ENCODE measurements at places on chromosomes 13 and 19. TPM values are rescaled to one million over a fixed set of nuclear protein-coding genes. Genes with fewer than 3 reads are reported as not detected.

GRCh38 chr19:5612891-5613865, 9.4 kb downstream of the SAFB2 start:
- no peak for DNase-seq

DNA sequence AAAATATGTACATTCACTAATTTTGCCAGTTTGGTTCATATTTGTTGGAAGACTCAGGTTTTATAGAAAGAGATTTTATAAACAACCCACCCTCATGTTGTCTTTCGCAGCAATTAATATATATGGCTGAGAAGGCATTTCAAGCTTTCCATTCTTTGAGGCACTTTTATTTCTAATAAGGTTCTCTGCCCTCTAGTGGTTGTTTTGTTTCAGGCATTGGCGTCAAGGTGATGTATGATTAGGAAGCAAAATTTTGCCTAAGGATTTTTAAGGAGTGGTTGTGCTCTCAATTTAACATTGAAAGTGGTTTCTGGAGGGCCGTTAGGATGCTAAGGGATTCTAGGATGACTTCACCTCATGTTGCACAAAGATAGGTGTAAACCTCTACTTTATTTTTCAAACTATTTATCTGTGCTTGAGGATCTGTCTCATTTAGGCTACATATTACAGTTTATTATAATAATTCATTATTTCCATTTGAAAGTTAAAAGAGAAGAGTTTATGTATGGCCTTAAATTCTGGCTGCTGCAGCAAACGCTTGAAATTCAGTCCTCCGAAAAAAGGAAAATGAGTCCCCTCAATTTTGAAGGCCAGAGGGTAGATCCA, 35.9 kb downstream of the OXGR1 start:
- DNase-seq: no peak

DNA sequence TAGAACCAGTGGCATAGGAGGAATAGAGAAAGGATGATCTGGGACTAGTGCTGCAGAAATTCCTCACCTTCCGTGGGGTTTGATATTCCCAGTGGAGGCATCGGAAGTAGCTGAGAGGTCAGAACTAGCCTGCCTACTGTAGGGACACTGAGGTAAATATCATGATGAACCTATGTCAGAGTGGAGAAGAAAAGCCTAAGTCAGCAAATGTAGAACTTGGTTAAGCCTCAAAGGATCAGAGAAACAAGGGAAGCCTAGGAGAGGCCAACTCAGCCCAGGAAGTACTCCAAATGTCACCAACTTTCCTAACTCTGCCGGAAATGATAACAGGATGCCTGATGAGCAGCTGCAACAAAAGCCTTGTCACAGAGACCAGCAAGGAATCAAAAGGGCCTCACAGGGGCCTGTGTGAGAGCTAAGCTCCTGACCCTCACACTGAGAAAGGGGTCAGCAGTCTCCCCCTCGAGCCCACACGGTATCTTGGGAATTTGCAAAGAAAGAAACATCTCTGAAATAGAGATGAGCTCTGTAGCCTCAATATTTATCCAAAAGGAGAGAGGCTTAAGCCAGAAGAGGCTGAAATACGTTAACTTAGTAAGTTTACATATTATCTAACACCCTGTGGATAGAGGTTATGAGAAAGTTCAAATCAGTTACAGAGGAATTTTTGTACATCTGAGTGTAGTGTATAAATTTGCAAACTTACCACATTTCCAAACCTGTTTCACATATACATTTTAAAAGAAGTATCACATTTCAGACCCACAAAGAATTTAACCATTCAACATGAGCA, 1064.3 kb downstream of the DIAPH3 start:
- no peak for DNase-seq

Gene URAD
- not detected for total RNA-seq

DNA sequence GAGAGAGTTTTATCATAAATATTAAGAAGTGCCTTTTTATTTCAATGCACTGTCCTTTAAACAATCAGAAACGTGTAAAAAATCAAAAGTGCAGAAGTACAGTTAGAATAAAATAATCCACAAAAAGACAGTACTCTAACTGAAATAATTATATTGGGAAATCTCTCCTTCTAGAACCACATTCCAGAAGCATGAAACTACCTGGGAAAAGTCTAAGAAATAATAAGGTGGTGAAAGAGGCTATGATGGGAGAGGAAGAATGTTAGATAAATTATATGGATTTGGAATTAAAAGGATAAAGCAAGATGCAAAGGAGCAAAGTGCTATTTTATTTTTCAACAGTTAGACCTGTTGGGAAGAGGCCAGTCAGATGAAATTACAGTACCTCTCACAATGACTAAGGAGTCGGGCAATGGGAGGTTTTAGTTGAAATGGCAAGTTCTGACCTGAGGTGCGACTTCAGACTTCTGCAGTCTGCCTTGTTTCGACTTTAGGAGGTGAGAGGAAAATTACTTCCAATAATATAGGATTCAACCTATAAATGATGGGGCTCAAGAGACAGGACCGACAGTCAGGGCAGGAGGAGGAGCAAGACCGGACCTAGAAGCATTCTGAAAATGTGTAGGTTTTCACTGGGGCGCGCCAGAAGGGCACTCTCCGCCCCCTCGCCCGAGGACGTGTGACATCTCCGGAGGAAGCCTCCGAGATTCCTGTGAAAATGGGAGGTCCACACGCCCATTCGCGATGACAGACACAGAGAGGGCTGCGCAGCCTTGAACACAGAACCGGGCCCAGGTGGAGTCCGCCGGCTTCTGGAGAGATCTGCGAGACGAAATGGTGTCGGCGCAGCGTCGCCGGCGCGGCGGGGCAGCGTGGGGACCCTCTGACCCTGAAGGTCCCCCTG, 717 bp downstream of the SPRYD7 start:
- no peak for DNase-seq

DNA sequence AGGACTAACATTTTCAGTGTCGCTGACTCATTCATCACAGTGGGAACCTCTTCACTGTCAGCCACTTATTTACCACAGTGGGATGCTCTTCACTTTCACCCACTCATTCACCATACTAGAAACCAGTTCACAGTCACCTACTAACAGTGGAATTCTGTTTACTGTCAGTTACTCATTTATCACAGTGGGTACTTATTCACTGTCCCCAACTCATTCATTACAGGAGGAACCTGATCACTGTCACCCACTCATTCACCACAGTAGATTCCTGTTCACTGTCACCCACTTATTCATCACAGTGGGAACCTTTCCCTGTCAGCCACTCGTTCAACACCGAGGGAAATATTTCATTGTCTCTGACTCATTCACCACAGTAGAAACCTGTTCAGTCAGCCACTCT, 10.1 kb upstream of the ZNF85 start:
- no peak for DNase-seq

DNA sequence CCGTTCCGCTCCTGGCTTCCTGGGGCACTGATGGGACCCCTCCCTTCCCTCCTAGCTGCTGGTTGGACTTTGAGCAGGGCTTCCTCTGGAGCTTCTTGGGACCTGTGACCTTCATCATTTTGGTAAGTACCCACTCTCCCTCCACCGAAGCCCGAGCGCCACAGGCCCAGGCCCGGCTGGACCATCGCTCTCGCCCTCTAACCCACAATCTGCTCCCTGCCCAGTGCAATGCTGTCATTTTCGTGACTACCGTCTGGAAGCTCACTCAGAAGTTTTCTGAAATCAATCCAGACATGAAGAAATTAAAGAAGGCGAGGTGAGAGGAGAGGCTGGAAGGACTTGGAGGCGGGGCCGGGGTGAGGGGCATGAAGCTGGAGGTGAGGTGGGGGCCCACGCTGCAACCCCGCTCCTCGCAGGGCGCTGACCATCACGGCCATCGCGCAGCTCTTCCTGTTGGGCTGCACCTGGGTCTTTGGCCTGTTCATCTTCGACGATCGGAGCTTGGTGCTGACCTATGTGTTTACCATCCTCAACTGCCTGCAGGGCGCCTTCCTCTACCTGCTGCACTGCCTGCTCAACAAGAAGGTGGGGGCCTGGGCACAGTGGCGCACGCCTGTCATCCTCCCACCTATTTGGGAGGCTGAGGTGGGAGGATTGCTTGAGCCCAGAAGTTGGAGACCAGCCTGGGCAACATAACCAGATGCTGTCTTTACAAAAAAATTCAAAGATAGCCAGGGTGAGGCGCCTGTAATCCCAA, 12.3 kb downstream of the DDX39A start:
- peak; percentile 38 for DNase-seq

DNA sequence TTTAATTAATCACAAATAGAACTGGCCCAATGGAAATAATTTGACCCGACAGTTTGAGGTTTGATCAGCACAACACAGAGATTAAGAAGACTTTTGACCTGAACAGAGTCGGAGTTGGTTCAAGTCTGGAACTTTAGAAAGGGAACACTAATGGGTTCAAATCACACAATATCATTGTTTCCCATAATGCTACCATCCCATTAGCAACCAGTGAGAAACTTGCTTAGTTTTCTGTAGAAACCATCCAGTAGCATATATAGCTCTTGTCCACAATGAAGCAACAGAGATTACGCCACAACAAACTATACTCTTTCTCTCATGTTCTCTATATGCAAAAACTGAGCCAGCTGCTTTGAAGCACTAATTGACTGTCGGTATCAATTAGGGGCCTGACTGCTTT, 376.9 kb upstream of the SPRY2 start:
- DNase-seq: no peak

DNA sequence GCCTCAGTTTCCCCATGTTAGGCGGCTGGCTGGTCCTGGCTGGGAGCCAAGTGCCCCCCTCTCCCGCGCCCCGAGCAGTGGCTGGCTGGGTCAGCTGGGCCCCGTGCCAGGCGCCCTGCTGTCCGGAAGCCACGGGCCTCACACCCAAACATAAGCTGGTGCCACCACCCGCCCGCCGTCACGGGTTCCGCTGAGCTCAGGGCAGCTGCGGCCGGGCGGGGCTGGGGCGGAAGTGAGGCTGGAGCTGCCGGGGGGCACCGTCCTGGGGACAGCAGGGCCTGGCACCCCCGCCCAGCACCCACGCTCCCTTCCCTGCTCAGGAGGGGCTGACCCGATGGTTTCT, 19.3 kb downstream of the HCN2 start:
- DNase-seq: peak; percentile 79

Gene CD209
- 10.0 TPM for total RNA-seq

Gene RNF113B
- total RNA-seq: not detected

DNA sequence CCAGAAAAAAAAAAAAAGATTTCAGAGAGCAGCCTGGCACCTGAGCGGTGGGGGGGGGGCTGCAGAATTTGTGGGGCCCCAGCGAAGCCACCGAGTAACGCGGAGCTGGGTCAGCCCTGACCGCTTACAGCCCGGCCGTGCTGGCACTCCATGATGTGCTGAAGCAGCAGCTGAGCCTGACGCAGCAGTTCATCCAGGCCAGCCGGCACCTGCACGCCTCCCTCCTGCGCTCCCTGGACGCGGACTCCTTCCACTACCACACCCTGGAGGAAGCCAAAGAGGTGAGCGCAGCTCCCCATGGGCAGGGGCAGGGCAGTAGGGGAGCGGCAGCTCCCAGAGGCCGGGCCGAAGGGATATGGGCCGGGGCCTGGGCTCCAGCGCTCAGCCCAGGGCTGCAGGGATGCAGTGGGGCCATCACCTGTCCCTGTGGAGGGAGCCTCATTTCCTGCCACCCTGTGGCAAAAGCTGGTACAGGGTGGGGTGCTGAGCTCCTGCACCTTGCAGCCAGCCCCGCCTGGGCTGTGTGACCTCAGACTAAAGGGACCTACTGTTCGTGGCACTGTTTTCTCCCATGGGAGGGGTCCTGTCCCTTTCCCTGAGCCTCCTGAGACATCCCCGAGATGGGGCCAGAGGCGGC, 18.3 kb downstream of the C19orf44 start:
- no peak for DNase-seq

Gene SPACA4
- not detected for total RNA-seq

- DNase-seq: no peak
These were observed 41.2 kb upstream of the TPM4 start for GRCh38 chr19:16034958-16035560.

Gene PEX11G
- total RNA-seq: 0.84 TPM

GRCh38 chr13:34414616-34415015, 527.5 kb upstream of the NBEA start:
- no peak for DNase-seq

- DNase-seq: no peak
These were observed 135.9 kb downstream of the ENOX1 start for GRCh38 chr13:43650882-43651281.

DNA sequence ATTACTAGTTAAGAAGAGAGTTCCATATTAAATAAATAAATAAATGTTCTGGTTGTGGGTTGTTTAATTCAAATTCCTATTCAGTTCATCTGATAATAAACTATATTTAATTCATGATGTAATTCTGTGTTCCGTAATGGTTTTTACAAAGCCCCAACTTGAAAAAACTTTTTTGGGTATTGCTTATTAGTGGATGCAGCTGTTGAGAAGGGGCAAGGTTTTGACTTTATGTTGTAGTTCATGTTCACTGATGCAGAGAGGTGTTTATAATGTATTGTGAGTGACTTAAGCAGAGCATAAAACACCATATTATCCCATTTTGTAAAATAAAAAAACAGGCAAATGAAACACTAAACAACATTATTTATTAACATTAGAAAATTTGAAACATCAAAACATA, 107.3 kb upstream of the TNFSF11 start:
- DNase-seq: no peak

DNA sequence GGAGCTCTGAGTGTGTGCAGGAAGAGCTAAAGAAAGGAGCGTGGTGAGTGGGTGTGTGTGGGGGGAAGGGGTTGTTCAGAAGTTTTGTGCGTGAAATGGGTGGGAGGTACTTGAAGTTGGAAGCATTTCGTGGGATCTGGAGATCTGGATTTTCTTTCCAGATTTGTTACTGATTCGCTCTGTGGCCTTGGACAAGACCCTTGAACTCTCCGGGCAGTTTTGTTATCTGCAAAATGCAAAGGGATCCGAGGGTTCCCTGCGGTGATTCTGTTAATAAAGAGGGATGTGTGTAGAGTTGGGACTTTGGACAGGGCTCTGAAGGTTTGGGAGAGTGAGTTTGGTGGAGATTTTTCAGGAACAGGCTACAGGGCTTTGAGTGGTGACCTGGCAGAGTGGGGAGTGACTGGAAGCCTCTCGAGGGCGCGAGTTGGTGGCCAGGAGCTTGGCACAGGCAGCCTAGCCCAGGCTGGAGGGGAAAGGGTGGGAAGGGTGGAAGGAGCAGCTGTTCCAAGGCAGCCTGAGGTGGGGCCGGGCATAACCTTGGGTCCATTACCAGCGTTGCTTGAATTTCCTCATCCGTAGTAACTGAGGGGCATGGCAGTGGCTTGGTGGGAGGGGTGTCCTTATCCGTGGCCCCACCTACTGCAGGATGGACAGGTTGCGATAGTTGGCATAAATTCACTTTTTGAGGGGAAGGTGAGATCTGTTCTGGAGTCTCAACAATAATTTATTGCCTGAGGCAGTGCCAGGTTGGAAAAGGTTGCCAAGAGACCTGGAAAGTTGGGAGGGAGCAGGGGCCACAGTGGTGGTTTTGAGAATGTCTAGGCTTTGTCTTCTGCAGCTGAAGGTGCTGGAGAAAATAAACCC, 2.1 kb downstream of the ACTN4 start:
- no peak for DNase-seq

Gene ZGLP1
- 0.87 TPM for total RNA-seq

DNA sequence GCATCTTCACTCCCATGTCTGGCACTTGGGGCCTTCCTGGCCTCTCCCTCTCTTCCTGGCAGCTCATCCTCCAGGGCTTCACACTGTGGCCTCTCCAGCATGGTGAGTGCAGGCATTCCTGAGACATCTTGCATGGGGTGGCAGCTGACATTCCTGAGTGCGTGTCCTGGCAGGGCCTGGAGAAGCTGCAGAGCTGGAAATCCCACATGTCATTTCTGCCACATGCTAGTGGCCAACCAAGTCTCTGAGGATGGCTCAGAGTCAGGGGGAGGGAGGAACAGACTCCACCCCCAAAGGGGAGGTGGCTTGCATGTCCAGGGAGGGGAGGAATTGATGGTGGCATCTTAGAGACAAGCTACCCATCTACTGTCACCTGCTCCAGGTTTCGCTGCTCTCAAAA, 41.6 kb upstream of the AMER2 start:
- no peak for DNase-seq

Gene ZNF90
- 0.59 TPM for total RNA-seq

- DNase-seq: no peak
These were observed 10.4 kb upstream of the GNG8 start for GRCh38 chr19:46646402-46646801.
